SJCRH30 (cell line): ENCODE measurements at places on chromosomes 4 and X. TPM values are rescaled to one million over a fixed set of nuclear protein-coding genes. Genes with fewer than 3 reads are reported as not detected.

DNA sequence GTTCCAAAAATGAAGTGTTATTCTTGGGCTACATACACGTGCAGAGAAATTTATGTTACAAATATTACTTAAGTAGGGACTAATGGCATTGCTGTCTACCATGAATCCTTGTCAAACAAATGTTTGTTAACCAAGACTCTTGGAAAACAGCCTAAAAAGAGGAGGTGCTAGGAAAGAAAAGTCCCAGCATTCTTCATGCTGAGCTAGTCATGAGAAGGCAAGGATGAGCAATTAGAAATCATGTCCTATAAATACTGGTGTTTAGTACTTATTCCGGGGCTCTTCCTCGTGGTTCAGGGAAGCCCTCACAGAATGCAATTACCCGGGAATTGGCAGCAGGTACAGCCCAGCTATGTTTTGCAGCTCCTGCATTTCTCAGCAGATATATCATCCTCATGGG lies 378.1 kb upstream of the FTHL17 start:
- no peaks in the 10 kb centered on the region for H3K27me3 ChIP-seq
- no peaks in the 10 kb centered on the region for H3K4me1 ChIP-seq
- H3K36me3 ChIP-seq, result no peaks in the 10 kb centered on the region
- H3K4me3 ChIP-seq, result no peak overlapping the region
- no peak for DNase-seq

- no peaks in the 10 kb centered on the region for H3K36me3 ChIP-seq
- H3K4me1 ChIP-seq, result peaks cover 13% of the 10 kb centered on the region; the same call in 1 of the 2 replicates
- no peak overlapping the region for H3K27ac ChIP-seq
- DNase-seq, result no peak
- no peak overlapping the region for H3K4me3 ChIP-seq
Observed at GRCh38 chr4:165994701-165995100, 121.7 kb downstream of the TLL1 start.

- no peaks in the 10 kb centered on the region for H3K36me3 ChIP-seq
- no peak for DNase-seq
- no peak overlapping the region for H3K27ac ChIP-seq
- H3K4me1 ChIP-seq, result no peaks in the 10 kb centered on the region
- H3K27me3 ChIP-seq, result no peaks in the 10 kb centered on the region
Observed at GRCh38 chrX:142001934-142002333, 98.2 kb downstream of the MAGEC1 start.

GRCh38 chr4:180788729-180789128 lies 1454.5 kb upstream of the TENM3 start:
- H3K4me3 ChIP-seq, result no peak overlapping the region
- no peak for DNase-seq
- H3K4me1 ChIP-seq, result no peaks in the 10 kb centered on the region
- no peaks in the 10 kb centered on the region for H3K36me3 ChIP-seq
- no peaks in the 10 kb centered on the region for H3K27me3 ChIP-seq

DNA sequence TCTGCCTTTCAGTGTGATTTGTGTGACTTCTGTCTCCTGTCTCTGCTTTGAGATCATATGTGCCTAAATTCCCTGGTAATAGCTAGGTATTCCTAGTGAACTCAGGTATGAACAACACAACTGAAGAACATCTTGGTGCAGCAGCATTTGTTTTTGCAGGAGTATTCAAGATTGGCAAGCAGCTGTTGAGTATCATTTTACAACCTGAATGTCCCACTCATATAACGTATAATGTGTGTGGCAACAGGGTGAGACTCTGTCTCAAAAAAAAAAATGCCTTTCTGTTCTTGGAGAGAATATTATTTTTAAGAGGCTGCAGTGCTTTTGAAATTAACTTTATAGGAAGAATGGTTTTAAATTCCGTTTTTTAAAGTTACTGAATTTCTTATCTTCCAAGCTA lies 7.7 kb downstream of the LSM6 start:
- H3K27ac ChIP-seq, result no peak overlapping the region
- no peaks in the 10 kb centered on the region for H3K4me1 ChIP-seq
- DNase-seq, result peak; percentile 20
- H3K4me3 ChIP-seq, result no peak overlapping the region

The RPL36A gene
- total RNA-seq, result 3,964 and 4,118 TPM in 2 replicates

The SERPINA7 gene
- total RNA-seq, result not detected in 2 replicates

The FRMD7 gene
- not detected in 2 replicates for total RNA-seq

The HPSE gene
- total RNA-seq, result 0.53 and 0.71 TPM in 2 replicates

The ENPP6 gene
- total RNA-seq, result not detected in 2 replicates

The CITED1 gene
- total RNA-seq, result 8.1 TPM in 2 replicates
